Nephron progenitor cell (in vitro differentiated cells): ENCODE measurements at places on chromosomes 5 and 9.

DNA sequence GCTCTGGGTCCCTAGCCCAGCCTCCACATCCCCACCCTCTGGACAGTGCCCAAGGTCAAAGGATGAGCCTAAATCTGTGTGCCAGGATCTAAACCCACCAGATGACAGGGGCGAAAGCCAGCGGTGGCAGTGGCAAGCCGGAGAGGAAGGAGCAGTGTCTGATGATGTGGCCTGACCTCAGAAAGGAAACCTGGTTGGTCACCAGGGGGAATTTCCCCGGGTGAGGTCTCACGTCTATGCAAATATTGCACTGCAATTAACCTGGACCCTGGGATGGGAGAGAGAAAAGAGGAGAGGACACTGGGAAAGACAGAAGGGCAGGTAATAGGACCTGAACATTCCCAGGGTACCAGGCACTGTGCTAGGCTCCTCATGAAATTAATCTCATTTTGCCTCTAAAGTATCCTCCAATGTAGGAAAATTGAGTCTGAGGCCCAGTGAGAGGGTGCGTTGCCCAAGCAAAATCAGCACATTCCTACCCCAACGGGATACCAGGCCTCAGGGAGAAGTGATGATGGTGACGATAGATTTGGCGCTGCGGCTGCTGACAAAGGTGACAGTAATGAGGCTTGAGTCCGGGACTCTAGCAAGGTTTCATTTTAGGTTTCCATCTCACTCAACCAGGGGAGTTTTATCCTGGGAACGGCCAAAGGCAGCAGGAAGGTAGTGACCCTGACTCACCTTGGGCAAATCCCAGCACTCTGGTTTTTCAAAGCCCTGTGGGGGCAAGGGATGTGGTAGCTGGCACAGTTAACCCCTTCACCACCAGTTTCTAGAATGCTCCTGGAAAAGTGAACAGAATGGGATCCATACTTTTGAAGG, 13.4 kb upstream of the TNIP1 start:
- no peak for DNase-seq

GRCh38 chr9:134858051-134858841, 22.4 kb upstream of the FCN2 start:
- no peak for DNase-seq

GRCh38 chr5:77210964-77211690, 647 bp downstream of the PDE8B start:
- DNase-seq, result peak; percentile 50

GRCh38 chr9:88826181-88826580, 165.1 kb upstream of the S1PR3 start:
- no peak for DNase-seq

DNA sequence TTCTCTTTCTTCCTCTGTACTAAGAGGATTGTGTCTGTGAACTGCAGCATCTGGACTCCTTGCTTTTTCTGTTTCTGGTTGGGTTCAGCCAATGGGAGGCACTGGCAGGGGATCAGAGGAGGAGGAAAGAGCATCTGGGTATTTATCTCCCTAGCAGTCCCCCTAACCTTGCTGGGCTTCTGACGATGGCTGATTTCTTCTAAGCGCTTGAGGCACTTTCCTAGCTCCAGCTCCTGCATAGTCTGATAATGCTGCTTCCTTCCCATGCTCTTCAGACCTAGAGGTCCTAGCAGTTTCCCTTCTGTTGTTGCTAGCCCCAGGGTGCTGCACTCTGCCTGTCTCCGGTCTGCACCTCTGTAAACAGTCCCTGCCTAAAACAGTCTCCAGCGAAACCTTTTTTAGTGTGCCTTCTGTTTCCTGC, 225.1 kb downstream of the PDZD2 start:
- DNase-seq, result no peak

DNA sequence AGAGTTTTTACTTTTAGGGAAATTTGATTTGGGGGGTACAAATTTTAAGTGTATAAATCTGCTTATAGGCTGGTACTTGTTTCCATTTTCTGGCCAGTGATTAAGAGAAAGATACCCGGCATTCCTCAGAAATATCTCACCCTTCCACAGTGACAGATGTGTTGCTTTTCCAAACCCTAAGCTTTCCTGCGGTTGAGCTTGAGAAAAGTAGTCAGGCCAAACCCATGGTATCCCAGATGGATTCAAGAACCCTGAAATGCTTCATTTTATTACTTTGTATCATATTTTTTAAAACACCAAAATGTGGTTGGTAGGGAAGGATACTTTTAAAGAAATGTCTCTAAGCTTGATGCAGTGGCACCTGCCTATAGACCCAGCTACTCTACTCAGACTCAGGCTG, 23.5 kb downstream of the SPTAN1 start:
- no peak for DNase-seq

- DNase-seq, result peak; percentile 62
These were observed 2.1 kb downstream of the SH2D3C start for GRCh38 chr9:127776195-127776923.

DNA sequence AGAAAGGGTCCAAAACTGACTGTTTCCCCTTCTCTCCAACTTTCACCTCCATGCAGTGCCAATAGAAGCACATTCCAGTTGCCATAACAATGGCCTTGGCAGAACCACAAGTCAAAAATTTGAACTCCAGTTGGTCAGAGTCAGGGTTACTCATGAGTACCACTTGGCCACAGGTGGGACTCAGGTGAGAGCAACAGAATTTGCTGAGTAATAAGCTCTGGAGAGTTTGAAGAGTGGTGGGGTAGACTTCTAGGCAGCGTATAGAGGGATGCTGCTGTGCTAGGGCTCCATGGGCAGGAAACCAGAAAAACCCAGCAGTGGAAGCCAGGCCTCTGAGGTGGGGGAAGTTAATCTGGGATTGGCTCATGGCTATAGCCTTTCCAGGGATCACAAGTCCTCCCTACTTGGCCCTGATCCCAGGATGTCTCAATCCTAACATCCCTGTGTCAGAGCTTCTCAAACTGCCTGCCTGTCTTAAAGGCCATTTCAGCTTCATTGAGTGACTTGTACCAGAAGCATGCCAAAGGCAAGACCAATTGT, 30.2 kb downstream of the SNX18 start:
- no peak for DNase-seq

DNA sequence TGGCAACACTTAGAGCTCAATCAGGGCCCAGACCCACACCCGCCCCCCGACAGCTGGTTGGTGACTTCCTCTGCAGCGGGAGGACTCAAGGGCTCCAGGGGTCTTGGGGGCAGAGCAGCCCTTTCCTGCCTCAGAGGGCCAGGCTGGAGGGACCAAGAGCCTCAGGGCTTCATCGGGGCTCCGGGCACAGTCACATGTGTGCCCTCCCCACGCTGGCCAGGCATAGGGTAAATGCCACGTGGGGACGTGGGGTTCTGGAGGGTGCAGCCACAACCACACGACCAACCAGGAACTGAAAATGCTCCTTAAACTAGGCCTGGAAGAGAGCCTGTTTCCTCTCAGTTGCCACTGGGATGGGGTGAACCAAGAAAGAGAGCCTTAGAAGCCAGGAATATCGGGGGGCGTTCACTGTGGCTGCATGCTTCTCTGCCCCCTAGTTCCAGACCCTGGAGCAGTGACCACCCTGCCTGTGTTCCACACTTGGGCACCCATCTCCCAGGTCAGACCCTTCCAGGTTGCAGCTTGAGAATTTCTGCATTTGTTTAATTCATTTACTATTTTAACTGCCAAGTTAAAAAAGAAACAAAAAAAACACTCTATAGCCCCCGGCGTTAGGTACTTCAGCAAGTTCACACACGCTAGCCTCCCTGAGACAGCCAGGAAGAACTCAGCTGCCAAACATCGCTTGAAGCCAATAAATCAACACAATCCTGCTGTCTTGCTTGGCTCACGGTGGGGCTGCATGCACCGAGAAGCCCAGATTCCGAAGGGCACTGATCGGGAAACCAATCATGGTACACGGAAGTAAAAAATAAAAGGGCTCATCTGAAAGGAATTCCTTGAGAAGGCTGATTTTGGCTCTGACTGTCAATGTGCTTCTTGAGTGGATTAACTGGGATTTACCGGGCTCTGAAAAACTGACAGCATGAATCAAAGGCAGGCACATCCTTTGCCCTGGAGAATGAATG, 56.1 kb upstream of the PHYKPL start:
- DNase-seq, result no peak

DNA sequence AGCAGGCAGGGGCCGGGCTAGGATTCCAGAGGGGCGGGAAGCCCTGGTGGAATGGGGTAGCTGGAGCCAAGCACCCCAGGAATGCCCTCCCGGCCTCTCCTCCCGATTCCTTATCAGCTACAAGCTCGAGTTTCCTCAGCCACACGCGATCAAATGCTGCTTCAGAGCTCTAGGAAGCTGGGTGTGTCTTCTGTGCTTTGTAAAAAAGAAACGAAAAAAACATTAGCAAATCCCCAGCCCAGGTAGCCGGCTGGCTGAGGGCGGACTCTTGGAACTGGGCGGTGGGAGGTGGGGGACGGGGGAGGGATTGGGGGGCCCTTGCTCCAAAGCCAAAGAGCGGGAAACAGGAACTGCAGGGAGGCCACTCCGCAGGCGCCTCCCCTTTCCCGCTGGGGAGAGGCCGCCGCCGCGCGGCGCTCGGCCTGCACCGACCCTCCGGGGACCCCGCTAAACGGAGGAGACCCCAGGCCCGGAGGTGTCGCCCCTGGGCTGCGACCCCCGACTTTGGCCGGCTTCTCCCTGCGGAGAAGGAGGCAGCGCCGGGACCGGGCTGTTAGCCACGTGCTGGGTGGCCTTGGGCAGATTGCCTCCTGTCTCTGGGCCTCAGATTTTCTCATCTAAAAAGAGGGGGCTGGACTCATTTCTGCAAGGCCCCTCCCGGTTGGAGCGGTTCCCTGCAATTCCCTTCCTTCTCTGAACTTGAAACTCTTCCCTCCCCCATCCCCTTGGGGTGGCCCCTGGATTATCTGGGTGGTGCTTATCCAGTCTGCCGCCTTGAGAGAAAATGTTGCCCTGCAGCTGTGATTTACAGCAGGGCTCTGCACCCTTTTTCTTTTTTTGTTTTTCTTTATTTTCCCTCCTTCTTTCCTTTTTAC, 40.9 kb upstream of the FABP6 start:
- peak; percentile 33 for DNase-seq

- DNase-seq, result no peak
These were observed 123.2 kb downstream of the SPOCK1 start for GRCh38 chr5:137375741-137376526.

- no peak for DNase-seq
These were observed 42.4 kb downstream of the NTRK2 start for GRCh38 chr9:84711936-84712335.

GRCh38 chr9:126690431-126691051, 76.8 kb downstream of the LMX1B start:
- peak; percentile 85 for DNase-seq

DNA sequence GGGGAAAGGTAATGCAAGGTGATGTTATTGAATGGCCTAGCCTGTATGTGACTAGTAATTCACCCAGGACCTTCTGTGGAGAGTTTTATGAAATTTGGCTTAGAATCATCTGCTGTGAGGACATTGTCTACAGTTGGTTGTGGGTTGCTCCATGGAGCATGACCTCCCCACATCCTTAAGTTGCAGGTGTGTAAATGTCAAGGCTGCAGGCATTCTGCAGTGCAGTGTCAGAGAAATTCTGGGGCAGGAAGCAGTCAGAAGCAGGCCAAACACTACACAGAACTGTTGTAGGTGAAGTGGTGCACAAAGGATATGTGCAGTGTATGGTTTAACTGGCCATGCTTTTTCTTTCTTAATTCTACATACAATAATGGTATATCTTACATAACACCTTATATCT, 588.3 kb downstream of the EBF1 start:
- no peak for DNase-seq

DNA sequence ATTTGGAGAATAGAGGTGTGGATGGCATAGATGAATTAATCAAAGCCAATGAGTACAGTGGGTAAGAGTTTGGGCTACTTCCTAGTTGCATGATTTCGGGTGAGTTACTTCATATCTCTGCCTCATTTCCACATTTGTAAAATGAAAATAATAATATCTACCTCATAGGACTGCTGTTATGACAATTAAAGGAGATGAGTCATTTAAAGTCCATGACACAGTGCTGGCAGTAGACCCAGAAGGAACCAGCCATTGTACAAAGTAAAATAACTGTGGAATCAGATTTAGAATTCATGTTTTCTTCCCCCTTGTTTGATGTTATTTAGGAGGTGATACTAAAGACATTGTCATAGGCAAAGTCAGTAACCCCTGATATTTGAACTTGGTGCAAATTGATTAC, 139.5 kb upstream of the SLC27A6 start:
- DNase-seq, result no peak

GRCh38 chr9:18014556-18014955, 435.7 kb downstream of the SH3GL2 start:
- DNase-seq, result no peak

DNA sequence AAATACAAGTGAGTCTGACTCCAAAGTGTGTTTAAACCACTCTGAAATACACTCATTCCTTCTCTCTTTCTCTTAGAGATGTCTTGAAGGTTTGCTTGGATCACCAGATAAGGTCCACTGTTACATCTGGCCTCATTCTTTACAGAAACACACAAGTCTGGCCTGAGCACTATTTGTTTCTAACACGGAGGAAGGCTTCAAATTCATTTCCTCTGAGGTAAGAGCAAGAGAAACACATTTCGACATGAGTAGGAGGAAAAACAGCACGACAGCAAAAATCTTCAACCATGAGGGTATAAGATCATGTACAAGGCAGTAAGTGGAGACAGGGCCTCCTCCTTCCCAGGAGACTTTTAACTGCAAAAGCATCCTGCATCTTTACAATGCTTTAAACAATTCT, 8.0 kb downstream of the SIL1 start:
- no peak for DNase-seq
